BE2C (cell line): ENCODE measurements at places on chromosomes 7 and 10.
A peak's percentile ranks its signal among the peaks of the same experiment; 100 is the strongest.

- no peak for DNase-seq
Measured at GRCh38 chr7:127953423-127954356, 77.5 kb downstream of the LRRC4 start.

DNA sequence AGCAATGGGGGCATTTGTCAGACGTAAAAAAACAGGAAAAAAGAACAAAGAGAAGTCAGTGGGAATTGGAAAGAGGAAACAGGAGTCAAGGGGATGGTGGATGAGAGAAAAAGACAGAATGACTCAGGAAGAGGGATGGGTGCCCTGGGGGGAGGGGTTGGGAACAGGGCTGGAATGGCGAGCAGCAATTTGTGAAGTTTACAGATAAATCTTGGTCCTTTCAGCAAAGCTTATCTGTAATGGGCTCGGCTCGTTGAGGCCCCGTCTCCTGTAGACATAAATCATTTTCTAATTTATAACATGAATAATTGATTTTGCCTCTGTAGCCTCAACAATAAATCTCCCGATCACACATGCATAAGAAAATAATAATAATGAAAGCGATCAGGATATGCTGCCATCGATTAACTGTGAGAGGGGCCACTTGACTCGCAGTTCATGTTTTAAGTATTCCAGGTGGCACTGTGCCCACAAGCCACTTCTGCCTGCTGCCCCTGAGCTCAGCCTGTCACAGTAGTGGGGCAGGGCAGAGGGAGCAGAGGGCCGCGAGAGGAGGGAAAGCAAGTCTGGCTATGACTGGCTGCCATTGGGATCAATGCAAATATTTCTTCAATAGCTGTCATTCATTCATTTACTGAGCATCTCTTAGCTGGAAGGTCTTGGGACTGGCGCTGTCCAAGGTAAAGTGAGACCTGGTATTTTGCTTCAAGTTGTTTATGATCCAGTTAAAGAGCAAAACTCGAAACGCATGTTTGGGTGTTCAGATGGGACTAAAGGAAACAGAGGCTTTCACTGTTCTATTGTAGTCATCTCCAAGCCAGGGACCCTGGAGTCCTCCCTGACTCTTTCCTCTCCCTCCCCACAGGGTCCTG is 47.4 kb upstream of the R3HCC1L start:
- DNase-seq: peak; percentile 13

DNA sequence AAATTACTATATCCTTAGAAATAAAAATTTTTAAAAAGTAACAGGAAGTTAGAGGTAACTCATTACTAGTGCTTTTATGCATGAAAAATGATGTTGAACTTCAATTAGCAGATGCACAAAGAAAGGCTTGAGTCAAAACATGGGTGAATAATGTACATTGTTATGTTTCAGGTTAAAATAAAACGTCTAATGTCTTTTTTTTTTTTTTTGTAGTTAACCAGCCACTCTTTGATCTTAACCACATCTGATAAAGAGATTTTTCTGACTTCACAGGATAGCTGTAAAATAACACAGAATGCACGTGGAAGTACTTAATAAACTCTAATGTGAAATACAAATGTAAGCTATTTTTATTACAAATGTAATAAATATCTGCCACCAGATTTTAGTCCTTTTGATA is 61.7 kb downstream of the GSAP start:
- DNase-seq: no peak

DNA sequence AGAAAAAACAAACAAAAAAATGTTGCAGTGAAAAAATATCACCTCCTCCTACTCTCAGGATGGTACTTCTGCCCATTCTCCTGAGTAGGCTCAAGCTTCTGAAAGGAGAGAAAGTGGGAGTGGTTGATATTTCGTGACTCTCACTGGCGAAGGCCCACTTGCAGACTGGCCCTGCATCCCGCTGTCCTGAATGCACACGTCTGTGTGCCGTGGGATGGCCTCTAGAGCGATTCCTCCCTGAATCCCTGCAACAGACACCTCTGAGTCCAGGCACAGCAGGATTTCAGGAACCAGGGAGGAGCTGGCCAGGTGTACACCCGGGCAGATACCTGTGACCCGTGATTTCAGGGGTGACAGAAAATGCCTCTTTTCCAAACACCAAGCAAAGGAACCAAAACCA is 319.2 kb downstream of the DPP6 start:
- no peak for DNase-seq

DNA sequence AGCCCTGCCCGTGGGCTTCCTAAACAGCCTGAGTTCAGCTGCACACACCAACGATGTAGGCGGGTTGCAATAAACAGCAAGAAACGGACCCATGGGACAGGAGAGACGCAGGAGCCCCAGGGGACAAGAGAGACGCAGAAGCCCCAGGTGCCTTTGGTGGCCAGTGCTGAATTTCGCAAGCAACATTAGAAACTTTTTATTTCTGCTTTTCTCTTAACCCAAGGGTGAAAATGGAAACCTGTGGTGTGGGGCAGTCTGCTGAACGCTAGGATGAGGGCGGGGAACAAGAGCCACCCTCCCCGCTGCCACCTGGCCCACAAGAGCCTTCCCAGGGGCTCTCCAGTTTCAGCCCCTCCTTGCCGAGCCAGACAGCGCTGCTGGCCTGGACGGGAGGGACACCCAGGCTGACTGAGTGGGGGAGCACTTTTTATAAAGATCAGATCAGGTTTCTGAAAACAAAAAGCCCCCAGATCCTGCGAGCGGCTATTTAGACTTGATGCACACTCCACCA is 20.0 kb upstream of the GPR146 start:
- DNase-seq: no peak

GRCh38 chr7:77217474-77218185 is 18.0 kb upstream of the FGL2 start:
- DNase-seq: no peak

DNA sequence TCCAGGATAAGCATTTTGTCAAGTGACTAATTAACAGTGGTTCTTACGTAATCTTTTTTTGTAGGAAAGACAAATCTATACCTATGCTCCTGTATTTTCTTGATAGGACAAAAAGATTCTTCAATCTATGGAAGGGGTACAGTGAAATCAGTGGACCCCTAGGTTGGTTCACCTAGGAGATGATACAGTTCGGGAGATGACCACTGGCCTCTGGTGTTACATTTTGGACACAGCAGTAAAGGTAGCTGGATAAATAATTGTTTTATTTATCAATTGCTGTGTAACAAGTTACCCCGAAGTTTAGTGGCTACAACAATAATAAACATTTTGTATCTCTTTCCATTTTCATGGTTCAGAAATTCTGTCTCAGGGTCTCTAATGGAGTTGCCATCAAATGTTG is 288.2 kb upstream of the MAGI2 start:
- no peak for DNase-seq

DNA sequence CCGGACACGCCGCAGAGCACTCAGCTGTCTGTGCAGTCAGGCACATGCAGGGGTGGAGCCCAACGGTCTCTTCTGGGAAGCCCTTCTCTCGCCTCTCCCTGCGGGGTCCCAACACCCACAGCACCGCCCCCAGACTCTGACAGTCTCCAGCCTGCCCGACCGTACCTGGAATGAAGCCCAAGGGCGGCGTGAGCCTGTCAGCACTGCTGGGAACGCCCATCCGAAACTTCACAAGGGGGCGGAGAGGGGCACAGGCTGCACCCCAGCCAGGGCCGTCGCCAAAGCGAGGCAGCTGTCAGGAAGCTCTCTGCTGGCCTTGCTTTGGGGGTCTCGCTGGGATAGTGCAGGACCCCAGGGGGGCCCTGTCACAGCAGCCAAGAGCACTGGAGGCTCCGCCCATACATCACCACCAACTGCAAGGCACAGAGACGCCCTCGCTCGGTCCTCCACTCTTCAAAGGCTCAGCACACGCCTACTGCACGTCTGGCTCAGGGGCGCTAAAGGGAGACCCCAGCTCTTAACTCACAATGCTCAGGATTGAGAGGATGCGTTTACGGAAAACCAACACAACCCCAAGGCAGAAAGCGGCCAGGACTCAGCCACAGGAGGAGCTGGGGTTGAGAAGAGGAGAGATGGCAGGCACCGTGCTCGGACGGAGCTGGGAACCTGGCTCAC is 30.9 kb downstream of the MAD1L1 start:
- no peak for DNase-seq

- DNase-seq: no peak
Measured at GRCh38 chr10:92238586-92239098, 52.2 kb downstream of the CPEB3 start.

DNA sequence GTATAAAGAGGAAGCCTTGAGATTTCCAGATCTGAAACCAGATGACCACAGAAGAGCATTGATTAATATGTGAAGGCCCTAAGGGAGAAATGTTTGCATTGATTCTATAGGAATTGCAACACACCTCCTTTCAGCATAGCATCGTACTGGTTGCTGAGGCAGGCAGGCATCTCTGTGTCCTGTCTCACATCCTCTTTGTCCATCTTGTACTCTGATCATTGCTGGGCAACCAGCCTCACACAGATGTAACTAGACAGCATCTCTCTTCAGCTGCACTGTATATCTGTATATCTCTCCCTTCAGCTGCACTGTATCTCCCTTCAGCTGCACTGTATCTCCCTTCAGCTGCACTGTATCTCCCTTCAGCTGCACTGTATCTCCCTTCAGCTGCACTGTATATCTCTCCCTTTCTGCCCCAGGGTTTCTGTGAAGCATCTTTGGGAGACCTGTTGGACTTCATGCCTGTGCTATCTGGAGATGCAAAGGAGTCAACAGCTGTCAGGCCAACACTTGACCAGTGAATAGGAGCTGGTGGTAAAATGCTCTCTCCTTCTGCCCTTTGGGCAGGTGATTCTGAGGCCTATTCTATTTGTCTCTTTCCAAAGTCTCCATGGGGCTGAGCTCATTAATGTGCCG is 40.3 kb downstream of the TMEM178B start:
- no peak for DNase-seq

GRCh38 chr10:100506596-100507356 is 12.9 kb downstream of the SEC31B start:
- no peak for DNase-seq

DNA sequence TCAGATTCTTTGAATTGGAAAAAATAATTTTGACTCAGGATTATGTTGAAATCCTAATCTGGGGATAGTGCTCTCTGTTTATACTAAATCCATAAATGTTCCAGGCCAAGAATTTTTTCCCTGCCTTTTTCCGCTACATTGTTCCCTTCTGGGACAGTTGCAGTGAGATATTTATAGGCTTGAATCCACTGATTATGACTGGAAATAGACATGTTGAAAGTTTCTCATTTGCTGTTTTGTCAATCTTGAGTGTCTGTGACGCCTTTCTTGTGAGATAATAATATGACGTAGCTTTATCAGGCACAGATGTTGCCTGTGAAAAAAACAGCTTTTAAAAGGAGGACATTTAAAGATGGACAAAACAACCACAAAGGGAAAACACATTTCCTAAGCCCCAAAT is 155.9 kb downstream of the ARID5B start:
- DNase-seq: no peak

GRCh38 chr10:75395932-75396630 is 5.5 kb downstream of the ZNF503 start:
- no peak for DNase-seq
